ENCODE measurements at places on chromosomes 2 and 18.

- no peak for DNase-seq
These were observed 55.0 kb downstream of the SCN7A start for GRCh38 chr2:166439078-166439477.

DNA sequence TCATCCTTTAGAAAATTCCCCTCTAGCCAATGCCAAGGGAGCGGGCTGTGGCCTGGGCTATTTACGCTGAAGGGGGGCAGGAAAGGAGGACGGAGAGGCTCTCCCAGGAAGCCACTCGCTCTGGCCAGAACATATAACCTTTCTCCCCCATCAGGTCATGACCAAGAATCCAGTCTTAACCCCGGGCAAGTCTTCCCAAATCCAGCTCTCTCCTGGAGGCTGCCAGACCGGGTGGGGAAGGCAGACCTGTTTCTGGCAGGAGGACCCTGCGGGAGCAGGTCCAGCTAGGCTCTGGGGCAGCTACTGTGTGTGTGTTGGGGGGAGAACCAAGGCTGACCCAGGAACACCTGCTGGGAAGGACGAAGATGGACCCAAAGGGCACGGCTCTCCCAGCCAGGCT, 13.4 kb upstream of the SEMA4C start:
- no peak for DNase-seq

- DNase-seq, result no peak
These were observed 111.0 kb downstream of the ERBB4 start for GRCh38 chr2:212427638-212428037.

GRCh38 chr2:112783187-112783714, 1.0 kb downstream of the IL1A start:
- DNase-seq, result no peak

DNA sequence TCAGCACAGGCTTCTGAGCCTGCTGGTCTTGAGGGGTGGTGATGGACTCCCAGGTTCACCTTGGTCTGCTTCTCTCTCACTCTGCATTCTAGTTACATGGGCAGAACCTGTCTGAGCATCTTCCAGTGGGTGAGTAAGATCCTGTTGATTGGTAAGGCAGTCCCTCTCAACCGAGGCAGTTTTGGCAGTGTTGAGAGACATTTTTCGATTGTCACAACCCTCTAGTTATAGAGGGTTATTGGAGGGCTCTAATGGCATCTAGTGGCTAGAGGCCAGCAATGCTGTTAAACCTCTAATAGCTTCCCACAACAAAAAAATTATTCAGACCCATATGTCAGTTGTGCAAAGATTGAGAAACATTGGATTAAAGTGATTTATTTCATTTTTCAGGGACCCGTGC, 9.3 kb upstream of the MGAT5 start:
- DNase-seq, result no peak

DNA sequence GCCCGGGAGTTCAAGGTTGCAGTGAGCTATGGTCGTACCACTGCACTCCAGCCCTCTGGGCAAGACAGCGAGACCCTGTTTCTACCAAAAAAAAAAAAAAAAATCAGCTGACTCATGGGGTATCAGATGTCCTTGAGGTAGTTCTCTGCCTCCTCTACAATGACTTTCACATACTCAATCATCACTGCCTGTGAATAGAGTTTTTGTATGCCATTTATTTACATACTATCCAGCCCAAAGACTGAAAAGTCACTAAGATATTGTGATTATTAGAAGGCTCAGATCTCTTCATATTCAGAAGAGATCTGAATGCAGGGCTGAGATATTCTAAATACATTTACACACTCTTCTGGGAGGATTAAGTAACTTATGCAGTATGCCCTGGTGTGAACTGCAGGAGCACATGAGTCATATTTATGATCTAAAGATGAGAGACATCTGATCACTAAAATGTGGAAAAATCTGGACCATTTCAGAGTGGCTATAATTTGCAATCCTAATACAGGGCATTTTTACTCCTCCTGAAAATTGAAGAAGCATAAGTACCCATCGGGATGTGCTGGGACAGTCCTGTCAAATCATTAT, 38.9 kb downstream of the KLF7 start:
- no peak for DNase-seq

- DNase-seq, result no peak
These were observed 6.4 kb downstream of the MARS2 start for GRCh38 chr2:197711578-197711977.

GRCh38 chr2:105784589-105784988, 39.9 kb downstream of the NCK2 start:
- DNase-seq, result no peak
